ENCODE measurements at places on chromosomes 6 and 20. TPM values are rescaled to one million over a fixed set of nuclear protein-coding genes. Genes with fewer than 3 reads are reported as not detected.

- no peak for DNase-seq
These were observed 32.1 kb downstream of the SCAF8 start for GRCh38 chr6:154765273-154765672.

The VGLL2 gene
- total RNA-seq = not detected

GRCh38 chr6:34383656-34384320, 8.7 kb downstream of the NUDT3 start:
- no peak for DNase-seq

DNA sequence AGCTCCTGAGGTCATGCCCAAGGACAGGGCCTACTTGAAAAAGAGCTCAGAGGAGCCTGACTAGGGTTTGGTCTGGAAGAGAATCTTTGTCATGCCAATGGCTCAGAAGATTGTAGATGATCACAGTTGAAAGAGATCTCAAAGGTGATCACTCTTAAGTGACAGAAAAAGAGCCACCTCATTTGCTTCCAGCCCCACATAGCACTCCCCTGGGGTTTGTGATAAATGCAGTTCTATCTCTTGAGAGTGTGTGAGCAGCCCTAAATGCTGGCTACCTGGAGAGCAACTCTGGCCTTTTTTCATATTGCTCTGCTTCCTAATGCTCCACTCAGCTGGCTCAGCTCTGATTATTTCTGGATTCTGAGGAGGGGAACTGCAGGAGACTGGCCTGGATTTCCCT, 39.3 kb downstream of the KLHL32 start:
- DNase-seq = no peak

DNA sequence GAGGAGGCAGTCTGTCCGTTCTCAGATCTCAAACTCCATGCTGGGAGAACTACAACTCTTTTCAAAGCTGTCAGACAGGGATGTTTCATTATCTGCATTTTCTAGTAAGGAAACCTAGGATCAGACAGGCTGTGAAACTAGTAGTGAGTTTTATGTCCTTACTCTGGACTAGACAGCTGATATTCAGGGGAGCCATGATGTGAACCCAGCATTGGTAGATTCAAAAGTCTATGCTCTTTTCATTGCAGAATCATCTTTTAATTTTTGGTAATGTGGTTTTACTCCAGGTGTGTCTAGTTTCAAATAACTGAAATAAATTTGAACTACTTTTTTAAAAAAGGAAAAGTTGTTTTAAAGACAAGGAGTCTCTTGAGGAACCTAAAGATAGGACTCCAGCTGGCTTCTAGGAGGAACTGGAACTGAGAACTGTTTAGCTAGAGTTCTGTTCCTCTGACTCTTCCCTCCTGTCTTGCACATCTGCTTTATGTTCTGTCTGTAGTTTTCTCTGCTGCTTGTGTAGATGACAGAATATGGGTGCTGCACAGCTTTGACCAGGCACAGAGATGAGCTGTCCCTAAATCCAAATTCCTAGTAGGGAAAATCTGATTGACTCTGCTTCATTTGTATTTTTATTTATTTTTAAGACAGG, 27.8 kb upstream of the RNF144B start:
- DNase-seq = no peak

DNA sequence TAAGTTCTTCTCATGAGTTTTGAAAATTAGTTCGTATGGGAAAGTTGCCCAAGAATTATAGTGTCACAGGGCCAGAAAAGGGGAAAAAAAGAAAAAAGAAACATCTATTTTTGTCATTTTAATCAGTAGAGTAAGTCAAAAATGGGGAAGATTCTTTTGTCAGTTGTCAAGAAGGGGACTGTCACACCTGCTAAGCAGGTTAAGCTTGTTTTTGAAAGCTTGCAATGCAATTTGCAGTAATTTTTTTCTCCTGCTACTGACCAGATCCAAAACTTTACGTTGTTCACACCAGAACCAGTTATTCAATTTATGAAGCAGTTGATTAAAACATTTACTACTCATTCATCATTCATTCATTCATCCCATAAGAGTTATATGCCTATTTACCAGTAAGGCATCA, 171.4 kb downstream of the SOX4 start:
- DNase-seq = no peak

- no peak for DNase-seq
These were observed 61.9 kb upstream of the JARID2 start for GRCh38 chr6:15183979-15184378.
